Small intestine (tissue), 16 donors: ENCODE measurements at places on chromosomes 16 and 17. TPM values are rescaled to one million over a fixed set of nuclear protein-coding genes. Genes with fewer than 3 reads are reported as not detected.
A peak's percentile ranks its signal among the peaks of the same experiment; 100 is the strongest.

The CMIP gene
- 43.8 TPM for polyA plus RNA-seq

The JPT1 gene
- polyA plus RNA-seq, result 758 TPM

The KIF2B gene
- polyA plus RNA-seq, result not detected

The DLX4 gene
- 1.3 TPM for polyA plus RNA-seq

The LAT gene
- 11.0 TPM for polyA plus RNA-seq

The HS3ST4 gene
- polyA plus RNA-seq, result 0.35 TPM

The GSPT1 gene
- 27.3 TPM for polyA plus RNA-seq

DNA sequence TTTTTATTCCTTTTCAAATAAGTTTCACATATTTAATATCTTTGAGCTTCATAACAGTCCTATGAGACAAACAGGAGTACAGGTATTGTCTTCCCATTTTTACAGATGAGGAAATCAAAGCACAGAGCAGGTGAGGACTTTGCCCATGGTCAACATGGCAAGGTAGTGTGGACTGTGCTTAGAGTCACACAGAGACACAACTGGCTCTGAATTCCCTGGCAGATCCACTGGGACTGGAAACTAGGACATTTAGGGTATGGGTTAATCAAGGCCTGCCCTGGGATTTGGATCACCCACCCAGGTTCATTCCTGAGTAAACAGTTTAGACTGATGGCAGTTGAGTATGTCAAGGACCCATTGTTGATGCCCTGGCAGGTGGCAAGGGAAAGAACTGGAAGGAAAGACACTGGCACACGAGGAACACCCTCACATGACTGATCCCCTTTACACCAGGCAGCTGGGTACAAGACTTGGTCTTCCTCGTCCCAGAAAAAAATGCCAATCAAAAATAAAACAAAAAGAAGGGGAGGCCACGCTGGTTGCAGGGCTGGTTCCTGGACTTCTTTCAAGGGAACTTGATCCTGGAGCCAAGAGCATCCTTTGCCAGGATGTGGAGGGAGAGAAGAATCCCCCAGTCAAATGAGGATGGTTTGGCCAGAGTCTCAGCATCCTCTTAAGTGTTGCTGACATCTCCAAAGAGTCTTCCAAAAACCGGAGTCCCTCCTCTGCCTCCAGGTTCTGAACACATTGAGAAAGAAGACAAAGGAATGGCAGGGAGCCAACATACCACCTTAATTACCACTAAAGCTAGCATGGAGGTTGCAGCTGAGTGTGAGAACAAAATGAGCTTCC lies 34.9 kb downstream of the CHD9 start:
- H3K4me3 ChIP-seq, result no peak overlapping the region
- H3K4me1 ChIP-seq, result peaks cover 15% of the 10 kb centered on the region
- no peak for DNase-seq
- H3K27ac ChIP-seq, result no peak overlapping the region
- H3K36me3 ChIP-seq, result no peaks in the 10 kb centered on the region

DNA sequence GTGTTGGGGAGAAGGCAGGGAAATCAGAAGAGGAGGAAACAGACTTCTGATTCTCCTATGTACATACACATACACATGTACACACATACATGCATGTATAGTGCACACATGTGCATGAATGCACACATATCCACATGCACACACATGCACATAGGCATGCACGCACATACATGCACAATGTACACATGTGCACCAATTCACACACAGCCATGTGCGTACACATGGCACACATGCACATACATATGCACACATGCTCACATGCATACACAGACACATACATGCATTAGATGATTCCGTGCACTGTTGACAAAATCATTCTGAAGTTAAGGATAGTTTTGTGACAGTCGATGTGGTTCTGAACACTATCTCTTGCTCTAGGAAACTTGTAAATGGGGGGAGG lies 214.0 kb upstream of the CDH13 start:
- no peak overlapping the region for H3K27ac ChIP-seq
- H3K27me3 ChIP-seq, result no peaks in the 10 kb centered on the region
- no peaks in the 10 kb centered on the region for H3K4me1 ChIP-seq
- no peaks in the 10 kb centered on the region for H3K36me3 ChIP-seq

DNA sequence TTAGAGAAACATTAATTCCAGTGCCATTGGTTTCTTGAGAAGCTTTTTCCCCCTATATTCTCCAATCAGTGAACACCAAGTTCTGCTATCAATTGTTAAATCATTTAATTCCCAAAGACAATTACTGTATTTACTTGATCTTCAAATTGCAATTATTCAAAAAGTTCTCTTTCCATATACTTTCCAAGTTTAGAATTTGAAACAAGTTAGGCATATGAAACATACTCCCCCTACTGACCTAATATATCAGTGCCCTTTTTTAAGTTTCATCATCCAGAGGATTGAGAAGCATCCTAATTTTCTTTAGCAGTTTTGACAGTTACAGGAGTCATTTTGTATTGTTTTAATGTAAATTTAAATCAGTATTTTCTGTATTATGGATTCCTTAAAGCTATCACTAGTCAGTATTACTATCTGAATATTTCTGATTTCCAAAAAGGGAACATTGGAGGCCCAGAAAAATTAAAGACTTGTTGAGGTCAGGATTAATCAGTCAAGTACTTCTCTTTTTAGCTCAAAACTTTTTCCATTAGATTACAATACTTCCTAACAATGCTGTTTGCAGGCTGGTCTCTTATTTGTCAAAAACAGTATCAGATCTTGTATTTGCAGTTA lies 16.3 kb downstream of the MEIOC start:
- no peaks in the 10 kb centered on the region for H3K36me3 ChIP-seq
- no peaks in the 10 kb centered on the region for H3K4me1 ChIP-seq

DNA sequence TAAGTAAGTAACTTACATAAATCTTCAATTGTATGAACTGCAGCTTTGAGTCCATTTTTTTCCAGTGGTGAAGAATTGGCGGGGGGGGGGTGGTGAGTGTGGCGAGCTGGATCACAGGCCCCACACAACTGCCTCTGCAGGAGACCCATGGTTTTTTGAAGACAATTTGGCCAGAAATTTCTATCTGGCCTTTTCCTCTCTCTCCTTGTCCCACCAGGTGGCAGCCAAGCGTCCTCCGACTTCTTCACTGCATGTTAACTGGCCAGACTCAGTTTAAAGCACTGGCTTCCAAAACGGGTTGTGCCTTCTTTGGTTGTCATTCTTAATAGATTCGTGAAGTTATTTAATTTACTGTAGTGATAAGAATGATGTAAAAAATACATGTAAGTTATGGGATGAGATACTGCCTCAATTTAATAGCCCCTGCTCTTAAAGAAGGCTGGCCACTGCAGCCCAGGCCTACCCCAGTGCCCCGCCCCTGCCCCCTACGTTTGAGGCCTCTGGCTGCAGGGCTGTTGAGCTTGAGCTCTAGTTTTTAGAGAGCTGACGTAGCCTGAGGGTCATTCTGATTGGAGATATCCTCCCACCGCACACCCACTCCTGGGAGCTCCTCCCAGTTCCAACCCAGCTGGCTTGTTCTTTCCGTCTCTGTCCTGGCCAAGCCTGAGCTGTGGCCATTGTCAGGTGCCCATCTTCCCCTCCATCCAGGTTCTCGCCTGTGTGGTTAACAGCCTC lies 36.4 kb downstream of the AKAP1 start:
- no peak overlapping the region for H3K27ac ChIP-seq
- H3K27me3 ChIP-seq, result no peaks in the 10 kb centered on the region
- no peaks in the 10 kb centered on the region for H3K4me1 ChIP-seq
- no peak overlapping the region for H3K4me3 ChIP-seq
- DNase-seq, result no peak

DNA sequence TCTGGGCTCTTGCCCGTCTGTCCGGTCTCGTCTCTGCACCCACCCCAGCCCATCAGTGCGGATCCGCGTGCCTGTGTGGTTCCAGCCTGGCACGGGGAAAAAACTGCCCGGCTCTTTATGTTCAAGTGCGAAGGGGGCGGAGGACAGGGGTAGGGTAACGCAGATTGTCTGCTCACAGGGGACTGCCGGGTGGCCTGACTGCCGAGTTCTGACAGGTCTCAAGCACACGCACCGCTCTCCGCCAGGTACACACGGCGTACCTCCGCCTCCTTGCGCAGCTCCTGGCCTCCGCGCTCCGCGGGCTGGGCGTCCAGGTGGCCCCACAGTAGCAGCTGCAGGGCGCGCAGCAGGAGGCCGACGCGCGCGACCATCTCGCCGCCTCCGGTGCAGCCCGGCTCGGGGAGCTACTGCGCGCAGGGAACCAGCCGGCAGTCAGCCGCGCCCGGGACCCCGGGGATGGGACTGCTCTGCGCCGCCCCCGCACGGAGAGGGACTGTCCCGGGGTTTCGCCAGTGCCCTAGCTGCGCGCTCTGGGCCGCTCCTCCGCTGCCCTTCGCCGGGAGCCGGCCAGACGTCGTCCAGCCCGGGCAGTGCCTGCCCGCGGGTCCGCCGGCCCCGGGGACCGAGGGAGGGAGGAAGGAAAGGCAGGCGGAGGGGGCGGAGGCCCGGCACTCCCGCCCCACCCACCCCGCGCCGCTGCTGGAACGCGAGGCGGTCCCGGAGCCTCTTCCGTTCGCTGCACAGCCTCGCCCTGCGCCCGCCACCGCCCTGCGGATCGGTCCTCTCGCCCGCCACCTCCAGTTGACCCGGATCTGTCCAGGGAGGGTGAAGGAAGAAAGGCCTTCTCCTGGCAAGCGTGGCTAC lies at the start of gene MMP28:
Gene MMP28 (minus strand): TSS at position 635 of the 864 bp plus-strand sequence. CDS start 264 bp downstream, at position 371.
- H3K27me3 ChIP-seq, result peaks cover 6% of the 10 kb centered on the region
- peaks cover 2% of the 10 kb centered on the region for H3K4me1 ChIP-seq
- peak within 1 kb of the TSS; percentile 87 for H3K4me3 ChIP-seq
- H3K27ac ChIP-seq, result no peak within 1 kb of the TSS

GRCh38 chr16:17104654-17105053 lies 366.1 kb downstream of the XYLT1 start:
- no peak overlapping the region for H3K27ac ChIP-seq
- no peak overlapping the region for H3K4me3 ChIP-seq
- DNase-seq, result no peak
- peaks cover 11% of the 10 kb centered on the region for H3K36me3 ChIP-seq
- no peaks in the 10 kb centered on the region for H3K27me3 ChIP-seq

DNA sequence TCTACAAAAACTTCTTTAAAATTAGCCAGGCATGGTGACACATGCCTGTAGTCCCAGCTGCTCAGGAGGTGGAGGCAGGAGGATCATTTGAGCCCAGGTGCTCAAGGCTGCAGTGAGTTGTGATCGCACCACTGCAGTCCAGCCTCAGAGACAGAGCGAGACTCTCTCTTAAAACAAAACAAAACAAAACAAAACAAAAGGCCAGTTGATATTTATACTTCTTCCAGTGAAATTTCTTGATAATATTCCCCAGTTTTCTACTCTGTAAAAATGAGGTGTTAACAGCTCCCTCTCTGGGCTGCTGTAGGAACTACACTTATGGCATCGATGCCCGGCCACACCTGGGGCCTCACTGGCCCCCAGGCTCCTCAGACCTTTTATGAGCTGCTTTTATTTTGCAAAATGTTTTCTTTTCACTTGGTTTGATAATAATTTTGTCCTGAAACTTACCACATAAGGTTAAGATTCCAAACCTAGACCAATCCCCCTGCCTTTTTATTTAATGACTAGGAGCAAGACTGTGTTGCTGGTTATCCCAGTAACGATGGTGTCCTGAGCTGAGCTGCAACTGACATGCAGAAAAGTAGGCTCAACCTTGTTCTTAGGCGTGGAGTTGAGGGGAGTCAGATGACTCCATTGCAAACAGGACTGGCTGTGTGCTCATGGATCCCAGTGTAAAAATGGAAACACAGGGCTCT lies 17.6 kb downstream of the MAPK8IP3 start:
- H3K27ac ChIP-seq, result no peak overlapping the region
- H3K36me3 ChIP-seq, result peaks cover 3% of the 10 kb centered on the region

- H3K4me3 ChIP-seq, result no peak overlapping the region
- no peak overlapping the region for H3K27ac ChIP-seq
- H3K4me1 ChIP-seq, result no peaks in the 10 kb centered on the region
- no peaks in the 10 kb centered on the region for H3K27me3 ChIP-seq
- no peak for DNase-seq
Measured at GRCh38 chr17:32995416-32996045, 3.9 kb downstream of the SPACA3 start.
